ENCODE measurements at places on chromosomes 5 and 9. TPM values are rescaled to one million over a fixed set of nuclear protein-coding genes. Genes with fewer than 3 reads are reported as not detected.

GRCh38 chr5:81065492-81065891 is 105.3 kb downstream of the RASGRF2 start:
- DNase-seq = no peak

- no peak for DNase-seq
Observed at GRCh38 chr9:136648751-136649150, 14.0 kb upstream of the EGFL7 start.

Gene SPINK13
- not detected for total RNA-seq

Gene BNIP1
- 8.8 TPM for total RNA-seq

DNA sequence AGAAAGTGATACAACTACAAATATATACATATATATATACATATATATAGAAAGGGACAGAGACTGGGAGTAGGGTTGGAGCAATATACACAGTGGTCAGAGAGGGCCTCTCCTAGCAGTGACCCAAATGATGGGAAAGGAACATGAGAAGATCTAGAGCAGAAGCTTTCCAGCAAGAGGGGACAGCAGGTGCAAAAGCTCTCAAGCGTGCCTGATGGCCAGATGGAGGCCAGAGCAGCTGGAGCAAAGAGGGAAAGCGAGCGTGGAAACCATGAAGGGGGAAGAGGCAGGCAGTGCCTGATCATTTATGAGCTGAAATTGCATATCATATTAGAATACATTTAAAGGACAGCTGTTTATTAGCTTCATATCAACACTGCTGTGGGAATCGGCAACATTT is 7.6 kb upstream of the GRPEL2 start:
- no peak for DNase-seq
